Stimulated activated CD8-positive, alpha-beta memory T cell treated with anti-CD3 and anti-CD28 coated beads, Interleukin-15, amount 100 ng/mL, for 24 hours (primary cell): ENCODE measurements at places on chromosomes 4 and X.

DNA sequence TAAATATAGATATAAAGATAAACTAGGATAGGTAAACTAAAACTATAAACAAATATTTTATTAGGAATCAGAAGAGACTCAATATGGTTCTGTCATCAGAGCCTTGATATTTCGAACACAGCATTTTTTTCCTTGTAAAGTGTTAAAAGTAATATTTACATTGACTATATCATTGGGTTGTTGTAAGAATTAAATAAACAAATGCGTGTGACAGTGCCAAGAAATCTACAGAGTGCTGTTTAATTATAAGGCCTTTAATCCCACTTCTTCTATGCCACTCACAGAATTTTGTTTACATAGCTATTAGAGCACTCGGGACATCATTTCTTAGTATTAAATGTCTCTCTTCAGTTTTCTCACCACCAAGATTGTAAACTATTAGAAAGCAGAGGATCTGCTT is 807.4 kb downstream of the FSTL5 start:
- DNase-seq = no peak

- DNase-seq = no peak
These were observed 317.5 kb downstream of the RAPGEF2 start for GRCh38 chr4:159420162-159421057.

- no peak for DNase-seq
These were observed 82.7 kb downstream of the MANBA start for GRCh38 chr4:102678107-102678506.

DNA sequence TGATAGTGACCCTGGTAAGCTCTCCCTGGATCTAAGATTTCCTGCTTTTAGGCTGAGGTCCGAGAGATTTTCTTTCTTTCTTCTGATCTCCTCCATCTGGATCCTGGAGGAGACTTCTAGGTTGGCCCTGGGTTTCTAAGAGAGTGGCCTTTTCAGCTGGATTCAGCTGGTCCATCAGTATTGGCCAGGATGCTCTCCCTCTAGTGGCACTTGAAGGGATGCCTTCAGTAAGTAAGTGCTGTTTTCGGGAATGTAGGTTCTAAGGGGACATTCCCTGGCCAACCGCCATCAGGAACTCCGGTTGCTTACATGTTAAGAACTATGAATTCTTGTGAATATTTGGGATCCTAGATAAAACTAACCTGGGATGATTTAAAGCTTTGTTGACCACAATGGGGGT is 56.9 kb downstream of the SERTM2 start:
- no peak for DNase-seq

GRCh38 chr4:91212211-91212610 is 1085.0 kb downstream of the CCSER1 start:
- DNase-seq = no peak

DNA sequence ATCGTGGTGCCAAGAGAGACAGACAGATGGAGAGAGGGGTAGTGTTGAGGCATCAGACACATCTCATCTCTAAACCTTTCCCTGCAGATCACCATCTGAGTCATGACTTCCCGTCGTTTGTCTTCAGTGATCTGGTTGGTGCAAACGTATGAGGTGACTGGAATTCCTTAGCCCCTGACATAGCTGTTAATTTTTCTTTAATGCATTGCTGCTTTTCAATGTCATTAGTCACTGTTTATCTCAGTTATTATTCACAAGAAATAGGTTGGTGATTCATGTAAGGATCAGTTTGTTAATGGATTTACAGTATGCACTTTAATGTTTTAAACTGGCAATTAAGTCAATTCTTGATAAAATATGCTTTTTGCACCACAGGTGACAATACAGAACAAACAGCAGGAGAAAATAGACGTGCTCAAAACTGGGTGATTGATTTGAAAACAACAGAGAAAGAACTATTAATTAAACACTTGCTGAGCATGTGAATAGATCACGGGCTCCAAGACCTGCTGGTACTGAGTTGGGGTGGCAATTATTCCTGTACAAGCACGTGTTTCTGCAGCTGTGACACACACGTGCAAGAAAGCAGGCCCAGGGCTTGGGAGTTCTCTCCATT is 1.3 kb upstream of the TMEM154 start:
- DNase-seq = no peak
